ENCODE measurements at places on chromosomes 4 and X.

GRCh38 chr4:172809319-172809718 is 359.3 kb upstream of the GALNT7 start:
- DNase-seq, result no peak

GRCh38 chr4:41388080-41388479 is 131.4 kb downstream of the UCHL1 start:
- no peak for DNase-seq

DNA sequence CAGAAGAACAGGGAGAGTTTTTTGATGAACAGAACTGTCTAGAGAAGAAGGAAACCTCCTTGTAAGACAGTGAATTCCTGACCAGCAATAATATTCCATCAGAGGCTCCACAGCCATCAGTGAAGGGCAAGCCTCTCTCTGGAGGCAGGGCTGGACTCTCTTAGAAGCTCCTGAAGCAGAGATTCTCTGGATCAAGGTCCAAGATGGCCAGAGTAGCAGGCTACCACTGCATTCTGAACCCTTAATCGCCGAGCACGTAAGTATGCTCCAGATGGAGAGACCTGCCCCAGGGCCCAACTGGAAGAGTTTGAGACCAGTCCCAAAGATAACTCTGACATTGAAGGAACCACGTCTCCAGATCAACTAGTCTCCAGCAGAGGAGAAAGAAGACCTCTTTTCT is 16.4 kb downstream of the GABRE start:
- DNase-seq, result no peak

GRCh38 chr4:161828061-161828460 is 335.7 kb downstream of the FSTL5 start:
- DNase-seq, result no peak

DNA sequence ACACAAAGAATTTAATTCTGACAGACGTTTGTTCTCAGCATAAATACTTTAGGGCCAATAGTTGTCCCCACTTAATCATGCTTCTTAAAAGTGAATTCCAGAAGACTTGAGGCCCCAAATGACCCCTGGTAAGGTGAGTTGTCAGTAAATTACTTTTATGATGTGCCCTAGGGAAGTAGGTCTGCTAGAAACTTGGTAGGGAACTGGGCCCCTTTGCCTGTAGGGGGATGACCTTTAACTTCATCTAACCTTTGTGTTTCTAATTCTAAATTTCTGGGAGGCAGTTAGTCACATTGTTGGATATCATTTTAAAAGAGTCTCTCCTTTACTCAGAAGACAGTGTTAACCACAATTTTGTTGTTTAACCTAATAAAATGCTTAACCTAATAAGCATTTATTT is 28.8 kb downstream of the HHIP start:
- no peak for DNase-seq

- no peak for DNase-seq
Measured at GRCh38 chr4:69957209-69957608, 8.3 kb downstream of the CSN2 start.

GRCh38 chr4:112519689-112520597 is 4.0 kb upstream of the NEUROG2 start:
- DNase-seq, result no peak

DNA sequence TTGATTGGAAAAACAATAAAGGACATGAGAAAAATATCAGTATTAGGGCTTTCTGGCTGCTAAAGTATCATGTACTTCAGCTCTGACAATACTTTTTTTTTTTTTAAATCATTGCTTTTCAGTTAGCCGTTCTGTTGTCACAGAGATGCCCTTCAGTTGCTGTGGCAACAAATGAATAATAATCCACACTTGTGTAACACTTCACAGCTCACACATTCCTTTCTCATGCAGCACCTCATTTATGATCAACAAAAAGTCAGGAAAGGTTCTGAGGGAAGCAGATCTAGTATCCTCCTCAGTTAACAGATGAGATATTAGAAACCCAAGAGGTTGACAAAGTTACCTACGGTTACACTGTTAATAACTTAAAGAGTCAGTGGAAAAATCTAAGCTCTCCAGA is 444.2 kb upstream of the SLIT2 start:
- no peak for DNase-seq

DNA sequence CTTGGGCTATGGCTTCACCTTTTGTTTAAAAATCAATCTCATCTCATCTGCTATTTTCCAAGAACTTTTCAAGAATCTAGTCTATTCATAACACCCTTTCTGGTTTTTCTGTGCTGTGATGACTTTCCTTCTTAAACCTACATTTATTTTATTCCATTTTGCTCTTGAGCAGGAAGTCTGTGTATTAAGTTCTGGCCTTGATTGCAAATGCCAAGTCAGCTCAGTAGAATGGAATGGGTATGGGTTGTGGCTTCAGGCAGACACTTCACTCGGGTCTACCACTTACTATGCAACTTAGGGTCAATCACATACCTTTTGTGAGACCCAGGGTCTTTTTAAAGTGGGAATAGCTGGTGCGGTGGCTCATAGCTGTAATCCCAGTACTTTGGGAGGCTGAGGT is 522.3 kb downstream of the TRIML1 start:
- DNase-seq, result no peak

- DNase-seq, result no peak
Measured at GRCh38 chrX:30943984-30944383, 54.9 kb upstream of the TAB3 start.

DNA sequence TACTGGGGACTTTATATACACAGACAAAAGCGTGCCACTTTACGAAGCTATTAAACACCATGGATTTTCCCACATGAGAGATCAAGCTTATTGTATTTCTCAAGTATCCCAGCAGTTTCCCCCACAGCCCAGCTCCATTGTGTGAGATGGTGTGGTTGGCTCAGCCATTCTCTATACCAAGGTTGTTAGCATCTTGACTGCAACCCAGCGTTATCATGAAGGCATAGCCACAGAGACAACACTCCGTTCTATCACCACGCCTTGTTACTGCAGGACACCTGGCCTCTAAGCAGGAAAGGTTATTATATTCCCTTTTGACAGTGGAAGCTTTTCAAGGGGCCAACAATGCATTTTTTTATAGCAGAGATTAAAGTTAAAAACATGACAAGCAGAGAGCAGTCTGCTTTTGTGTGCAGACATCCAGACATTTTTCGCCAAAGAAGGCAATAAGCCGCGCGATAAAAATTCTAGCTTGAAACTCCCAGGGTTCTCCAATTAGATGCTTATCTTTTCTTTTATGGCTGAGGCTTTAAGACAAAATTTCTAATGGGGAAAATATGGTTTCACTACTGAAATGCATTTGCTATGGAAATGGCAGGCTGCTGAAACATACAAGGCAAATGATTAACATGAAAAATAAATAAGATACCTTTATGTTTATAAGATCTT is 206.1 kb downstream of the MID1 start:
- no peak for DNase-seq

GRCh38 chr4:71461422-71461821 is 122.6 kb downstream of the SLC4A4 start:
- DNase-seq, result no peak

DNA sequence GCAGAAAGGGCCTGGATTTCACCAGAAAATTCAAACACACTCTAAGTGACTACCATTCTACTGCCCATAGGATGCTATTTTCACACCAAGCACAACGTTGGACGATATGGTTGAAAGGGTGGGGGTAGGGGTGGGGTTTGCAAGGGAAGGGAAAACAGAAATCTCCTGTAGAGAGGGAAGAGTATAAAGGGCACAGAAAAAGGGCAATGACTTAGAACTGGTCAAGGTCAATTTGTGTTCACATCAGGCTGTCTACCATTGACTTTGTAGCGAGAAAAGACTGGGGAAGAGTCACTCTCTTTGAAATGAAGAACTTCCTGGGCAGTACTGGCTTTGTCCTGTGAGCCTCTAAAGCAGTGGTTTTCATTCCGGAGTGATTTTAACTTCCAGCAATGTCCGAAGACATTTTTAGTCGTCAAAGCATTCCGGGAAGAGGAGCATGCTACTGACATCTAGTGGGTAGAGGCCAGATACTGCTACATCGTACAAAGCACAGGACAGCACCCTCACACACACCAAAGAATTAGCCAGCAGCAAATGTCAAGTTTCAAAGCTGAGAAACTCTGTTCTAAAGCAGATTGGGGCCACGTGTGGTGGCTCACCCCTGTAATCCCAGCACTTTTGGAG is 48.4 kb upstream of the SLC7A3 start:
- peak; percentile 28 for DNase-seq

DNA sequence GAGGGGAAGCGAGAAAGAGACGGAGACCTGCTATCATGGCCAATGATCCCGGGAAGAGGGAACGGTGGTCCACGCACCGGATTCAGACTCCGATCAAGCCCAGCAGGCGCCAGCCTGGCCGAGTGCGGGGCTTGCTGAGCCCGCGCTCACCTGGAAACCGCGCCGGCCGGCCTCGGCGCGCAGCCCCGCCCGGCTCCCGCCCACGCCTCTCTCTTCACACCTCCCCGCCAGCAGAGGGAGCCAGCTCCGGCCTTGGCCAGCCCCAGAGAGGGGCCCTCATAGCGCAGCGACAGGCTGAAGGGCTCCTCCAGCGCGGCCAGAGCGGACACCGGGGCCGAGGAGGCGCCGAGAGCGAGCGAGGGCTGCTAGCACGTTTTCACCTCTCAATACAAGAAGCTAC is 36.8 kb upstream of the SPANXN2 start:
- DNase-seq, result no peak

DNA sequence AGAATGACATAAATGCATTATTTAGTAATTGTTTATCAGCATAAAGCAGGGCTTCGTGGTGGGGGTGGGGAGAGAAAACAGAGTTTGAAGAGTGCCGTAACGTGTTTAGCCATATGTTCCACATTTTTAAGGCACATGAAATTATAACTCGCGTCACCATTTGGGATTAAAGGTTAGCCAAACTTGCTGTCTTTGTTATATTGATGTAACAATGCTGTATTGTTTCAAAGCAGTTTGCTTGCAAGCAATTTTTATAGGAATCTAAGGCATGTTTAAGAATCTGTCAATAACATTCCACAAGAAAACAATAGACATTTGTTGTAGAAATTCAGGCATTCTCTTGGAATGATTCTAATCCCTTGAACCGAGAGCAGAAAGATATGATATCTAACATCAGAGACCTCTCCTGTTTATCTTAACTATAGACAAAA is 78.3 kb downstream of the CLDN22 start:
- DNase-seq, result no peak

- DNase-seq, result peak; percentile 92
Measured at GRCh38 chr4:152996111-152996571, 60.0 kb downstream of the FHDC1 start.

DNA sequence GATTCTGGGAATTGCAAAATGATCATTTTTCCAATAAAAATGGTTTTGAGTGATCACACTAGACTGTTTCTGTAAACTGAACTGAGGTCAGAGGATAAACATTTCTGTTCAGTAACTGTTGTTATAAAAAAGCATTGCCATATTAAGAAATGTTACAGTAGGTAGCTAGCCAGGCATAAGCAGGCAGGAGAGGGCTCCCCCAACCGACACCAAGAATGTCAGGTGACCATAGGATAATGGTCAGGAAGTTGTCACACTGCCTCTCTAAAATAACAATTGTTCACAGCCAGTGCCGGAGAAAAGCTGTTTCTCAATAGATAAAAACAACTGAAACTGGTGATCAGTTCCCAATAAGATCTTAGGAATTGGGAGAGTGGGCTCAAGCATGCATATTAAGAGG is 306.2 kb upstream of the SLIT2 start:
- no peak for DNase-seq

Measured in cerebellar cortex (tissue), 1 donor.